ENCODE measurements at places on chromosomes 6 and 20. TPM values are rescaled to one million over a fixed set of nuclear protein-coding genes. Genes with fewer than 3 reads are reported as not detected.
A peak's percentile ranks its signal among the peaks of the same experiment; 100 is the strongest.

DNA sequence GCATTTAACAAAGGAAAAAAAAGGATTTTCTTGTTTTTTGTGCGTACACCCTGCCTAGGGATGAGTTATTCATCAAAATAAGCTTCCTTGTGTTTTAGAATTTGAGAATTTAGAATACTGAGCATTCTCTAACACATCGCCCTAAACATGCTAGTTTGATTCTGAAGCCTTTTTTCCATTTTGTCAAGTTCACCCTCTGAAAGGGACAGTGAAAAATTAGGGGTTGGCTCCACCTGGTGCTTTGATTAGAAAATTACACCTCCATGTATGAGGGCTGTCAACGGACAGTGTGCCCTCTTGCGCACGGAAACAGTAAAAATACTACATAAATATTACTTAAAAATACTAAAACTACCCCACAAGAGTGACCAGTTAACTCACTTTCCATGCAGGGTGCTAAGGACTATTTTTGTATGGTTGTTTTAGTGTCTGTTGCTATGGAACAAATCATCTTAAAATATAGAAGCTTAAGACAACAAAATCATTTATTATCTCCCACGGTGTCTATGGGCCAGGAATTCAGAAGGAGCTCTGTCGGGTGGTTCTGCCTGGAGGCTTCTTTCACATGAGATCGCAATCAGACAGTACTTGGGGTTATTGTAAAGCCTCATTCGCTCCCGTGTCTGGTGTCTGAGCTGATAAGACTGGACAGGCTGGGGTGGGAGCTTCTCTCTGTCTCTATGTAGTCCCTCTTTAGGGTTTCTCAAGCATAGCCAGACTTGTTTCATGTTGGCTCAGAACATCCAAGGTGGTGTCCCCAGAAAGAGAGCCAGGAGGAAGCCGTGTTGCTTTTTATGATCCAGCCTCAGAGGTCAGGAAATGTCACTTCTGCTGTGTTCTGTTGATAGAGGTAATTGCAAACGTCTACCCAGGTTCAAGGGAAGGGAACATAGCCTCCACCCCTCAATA is 41.1 kb upstream of the TMEM170B start:
- DNase-seq = peak; percentile 78
- H3K4me1 ChIP-seq = peaks cover 12% of the 10 kb centered on the region
- H3K27ac ChIP-seq = peak overlapping the region; percentile 32

DNA sequence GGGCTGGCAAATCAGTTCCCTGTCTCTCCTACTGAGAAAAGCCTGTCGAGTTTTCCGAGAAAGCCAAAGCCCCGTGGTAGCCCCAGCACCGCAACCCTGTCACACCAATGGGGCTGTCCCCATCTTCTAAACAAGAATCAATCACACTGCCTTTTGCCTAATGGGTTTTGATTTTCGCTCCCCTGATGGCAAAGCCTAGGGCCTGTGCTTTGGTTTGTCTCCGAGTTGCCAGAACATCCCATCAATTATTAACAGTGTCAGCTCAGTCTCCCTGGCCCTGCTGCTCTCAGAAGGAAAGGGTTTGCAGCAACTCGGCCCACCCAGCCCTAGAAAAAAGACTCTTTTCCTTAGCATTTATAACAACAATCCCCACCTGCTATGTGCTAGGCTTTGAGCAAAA is 4.2 kb downstream of the KCNB1 start:
- no peak for DNase-seq
- H3K4me3 ChIP-seq = no peak overlapping the region
- H3K27me3 ChIP-seq = peaks cover 36% of the 10 kb centered on the region
- no peak overlapping the region for H3K27ac ChIP-seq
- no peaks in the 10 kb centered on the region for H3K36me3 ChIP-seq
- H3K4me1 ChIP-seq = no peaks in the 10 kb centered on the region

GRCh38 chr20:60213126-60213893 is 255.1 kb downstream of the CDH26 start:
- no peak overlapping the region for H3K4me3 ChIP-seq
- H3K36me3 ChIP-seq = no peaks in the 10 kb centered on the region
- peaks cover 2% of the 10 kb centered on the region for H3K27me3 ChIP-seq
- no peak for DNase-seq

DNA sequence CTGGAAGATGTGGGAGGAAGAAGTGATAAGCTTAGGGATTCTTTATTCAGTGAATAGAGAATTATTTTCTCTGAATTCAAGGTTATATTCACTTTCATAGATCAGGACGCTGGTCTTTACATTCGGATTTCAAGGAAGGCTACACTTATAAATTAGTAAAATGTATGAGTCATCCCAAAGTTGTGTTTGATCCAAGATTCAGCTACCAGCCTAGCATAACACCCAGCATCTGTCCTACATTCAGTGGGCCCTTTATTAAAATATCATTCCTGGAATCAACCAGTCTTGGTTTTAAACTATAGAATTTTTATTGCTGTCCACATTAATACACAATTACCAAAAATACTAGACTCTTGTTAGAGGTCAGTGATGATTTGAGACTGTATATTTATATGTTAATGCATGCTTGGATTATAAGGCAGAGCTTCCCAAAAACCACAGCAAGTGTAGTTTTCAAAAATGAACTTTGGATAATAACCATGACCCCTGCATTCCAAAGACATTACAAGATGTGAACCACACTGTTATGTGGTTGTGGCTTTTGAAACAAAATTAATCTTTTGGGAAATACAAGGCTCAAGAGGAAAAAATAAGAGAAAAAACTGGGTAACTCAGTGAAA is 210.7 kb upstream of the CNR1 start:
- no peaks in the 10 kb centered on the region for H3K4me1 ChIP-seq
- peaks cover 4% of the 10 kb centered on the region for H3K27me3 ChIP-seq
- DNase-seq = no peak
- H3K27ac ChIP-seq = no peak overlapping the region

- H3K4me1 ChIP-seq = peaks cover 71% of the 10 kb centered on the region
- peak overlapping the region; percentile 86 for H3K27ac ChIP-seq
- H3K27me3 ChIP-seq = no peaks in the 10 kb centered on the region
- H3K4me3 ChIP-seq = no peak overlapping the region
- peaks cover 4% of the 10 kb centered on the region for H3K36me3 ChIP-seq
- DNase-seq = peak; percentile 74
These were observed 36.9 kb downstream of the B4GALT5 start for GRCh38 chr20:49676581-49677291.

DNA sequence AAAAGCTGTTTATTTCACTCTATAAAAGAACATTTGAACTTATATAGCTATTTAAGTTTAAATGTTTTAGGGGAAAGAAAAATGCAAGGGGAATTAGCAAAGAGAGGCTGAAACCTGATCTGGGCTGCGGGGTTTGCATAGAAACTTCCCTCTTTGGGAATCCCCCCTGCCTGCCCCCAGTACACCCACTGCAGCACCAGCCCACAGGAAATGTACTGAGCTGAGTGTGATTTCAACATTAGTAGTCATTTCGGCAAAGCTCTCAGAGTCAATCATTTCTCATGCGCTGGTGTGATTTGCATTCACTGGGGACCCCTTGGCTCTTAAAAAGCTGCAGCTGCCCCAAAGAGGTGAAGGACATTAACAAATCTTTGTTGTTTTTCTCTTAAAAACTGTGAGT is 859.4 kb downstream of the MAFB start:
- peaks cover 11% of the 10 kb centered on the region for H3K27me3 ChIP-seq
- H3K27ac ChIP-seq = no peak overlapping the region
- peaks cover 4% of the 10 kb centered on the region for H3K4me1 ChIP-seq
- H3K36me3 ChIP-seq = no peaks in the 10 kb centered on the region

Gene RBBP8NL
- not detected for total RNA-seq

Gene PLN
- total RNA-seq = not detected

Gene MAP7
- total RNA-seq = 0.47 TPM

Gene RGS17
- total RNA-seq = not detected

Gene ACOT13
- total RNA-seq = 28.9 TPM

Data from activated CD8-positive, alpha-beta T cell treated with anti-CD3 and anti-CD28 coated beads for 36 hours (primary cell).